ENCODE measurements at places on chromosomes 3 and 15. TPM values are rescaled to one million over a fixed set of nuclear protein-coding genes. Genes with fewer than 3 reads are reported as not detected.

The ROPN1 gene
- not detected for total RNA-seq

The DHFR2 gene
- total RNA-seq: 7.9 TPM

The ADCY5 gene
- total RNA-seq: 5.3 TPM

The FILIP1L gene
- total RNA-seq: 48.2 TPM

The CCDC39 gene
- total RNA-seq: not detected

The CNTN4 gene
- total RNA-seq: 35.2 TPM

The RARRES1 gene
- total RNA-seq: 73.1 TPM

The CD200R1 gene
- 0.93 TPM for total RNA-seq

The CYP19A1 gene
- total RNA-seq: 38.1 TPM

The LYZL4 gene
- not detected for total RNA-seq

The NT5DC2 gene
- total RNA-seq: 167 TPM

The IL1RAP gene
- total RNA-seq: 46.5 TPM

The NANOGP8 gene
- total RNA-seq: not detected

The LINGO1 gene
- total RNA-seq: 3.3 TPM

The HGD gene
- 64.6 TPM for total RNA-seq

The MDFIC2 gene
- total RNA-seq: not detected

The RSL24D1 gene
- total RNA-seq: 96.7 TPM

The DAZL gene
- 0.33 TPM for total RNA-seq

The SYNPR gene
- total RNA-seq: 0.52 TPM

The EPHB3 gene
- total RNA-seq: 5.2 TPM

The HIGD2B gene
- not detected for total RNA-seq

The MYL3 gene
- total RNA-seq: 9.5 TPM

The ACKR4 gene
- total RNA-seq: 1.8 TPM

The CCDC191 gene
- 3.0 TPM for total RNA-seq

The POTEB2 gene
- not detected for total RNA-seq

The DGKG gene
- total RNA-seq: not detected

The CHDH gene
- total RNA-seq: 30.1 TPM

The CCR8 gene
- total RNA-seq: not detected
